MM.1S (cell line): ENCODE measurements at places on chromosomes 5 and 9.

GRCh38 chr5:126878634-126879033 lies 101.7 kb downstream of the LMNB1 start:
- no peak for DNase-seq

- no peak for DNase-seq
Measured at GRCh38 chr5:125446986-125447385, 700.5 kb upstream of the ZNF608 start.

DNA sequence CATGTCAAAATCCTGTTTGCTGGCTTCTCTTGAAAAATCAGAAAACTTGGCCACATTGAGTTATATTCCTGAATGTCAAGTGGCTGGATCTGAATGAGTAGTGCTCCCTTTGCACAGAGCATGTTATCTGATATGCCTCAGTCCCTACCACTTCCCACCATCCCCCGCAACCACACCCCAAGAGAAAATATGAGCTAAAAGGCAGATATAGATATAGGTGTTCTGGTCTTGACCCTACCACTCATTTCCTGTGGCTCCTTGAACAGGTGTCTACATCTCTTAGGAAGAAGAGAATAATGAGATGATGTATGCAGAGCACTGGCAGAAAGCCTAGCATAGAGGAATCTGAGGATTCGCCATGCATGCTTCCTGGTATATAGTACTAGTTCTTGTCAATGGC lies 6.6 kb upstream of the CYSTM1 start:
- peak; percentile 43 for DNase-seq

DNA sequence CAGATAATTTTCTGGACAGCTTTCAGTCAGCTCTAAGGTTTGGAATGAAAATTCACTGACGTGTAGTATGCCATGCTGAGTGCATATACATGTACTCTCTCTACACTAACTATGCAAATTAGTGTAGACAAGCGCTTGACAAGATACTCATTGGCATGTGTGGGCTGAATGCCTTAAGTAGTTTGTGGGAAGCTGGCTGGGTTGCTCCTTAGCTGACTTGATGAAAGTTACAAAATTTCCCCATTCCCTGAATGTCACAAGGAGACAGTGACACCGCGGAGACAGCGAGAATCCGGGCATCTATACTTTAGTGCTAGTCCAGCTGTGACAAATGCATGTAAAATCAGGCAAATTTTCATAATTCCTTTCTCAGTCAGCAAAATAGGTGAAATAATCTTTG lies 51.6 kb upstream of the C5orf46 start:
- no peak for DNase-seq

- DNase-seq: peak; percentile 50
Measured at GRCh38 chr5:160685695-160686094, 166.3 kb downstream of the ATP10B start.

DNA sequence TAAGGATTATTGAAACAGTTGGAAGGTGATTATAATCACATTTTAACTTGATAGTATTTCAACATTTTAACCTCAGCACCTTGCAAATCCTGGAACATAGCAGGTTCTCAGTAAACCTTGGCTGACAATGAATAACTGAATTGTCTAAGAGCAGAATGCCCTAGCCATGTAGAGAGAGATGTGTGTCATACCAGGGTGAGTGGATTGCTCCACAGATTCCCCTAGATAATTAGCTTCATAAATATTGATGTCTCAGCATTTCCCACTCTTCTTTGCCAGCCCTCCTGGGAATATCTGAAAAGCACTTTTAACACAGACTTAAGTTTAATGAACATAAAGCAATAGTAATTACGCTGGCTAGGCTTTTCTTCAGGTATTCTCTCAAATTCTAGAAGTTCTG lies 363.5 kb downstream of the MAN2A1 start:
- DNase-seq: no peak

GRCh38 chr5:80590766-80591165 lies 20.7 kb upstream of the ANKRD34B start:
- DNase-seq: no peak
